ENCODE measurements at places on chromosomes 5 and 9. TPM values are rescaled to one million over a fixed set of nuclear protein-coding genes. Genes with fewer than 3 reads are reported as not detected.
A peak's percentile ranks its signal among the peaks of the same experiment; 100 is the strongest.

Gene ADAMTS16
- 14.6 TPM for total RNA-seq

GRCh38 chr5:98110282-98110691 is 663.2 kb upstream of the RGMB start:
- H3K27me3 ChIP-seq, result no peaks in the 10 kb centered on the region
- no peak for DNase-seq
- no peak overlapping the region for H3K27ac ChIP-seq
- H3K36me3 ChIP-seq, result no peaks in the 10 kb centered on the region
- H3K4me3 ChIP-seq, result no peak overlapping the region

Gene LRRC19
- not detected for total RNA-seq

Gene WDR38
- not detected for total RNA-seq

- H3K27me3 ChIP-seq, result no peaks in the 10 kb centered on the region
- no peaks in the 10 kb centered on the region for H3K36me3 ChIP-seq
- peaks cover 13% of the 10 kb centered on the region for H3K4me1 ChIP-seq
- no peak for DNase-seq
These were observed 60.1 kb downstream of the GADD45G start for GRCh38 chr9:89664896-89665329.

Gene SLF1
- total RNA-seq, result 13.0 TPM

Gene INVS
- 6.7 TPM for total RNA-seq

GRCh38 chr5:38434966-38435705 is 121.3 kb downstream of the LIFR start:
- DNase-seq, result no peak
- no peaks in the 10 kb centered on the region for H3K36me3 ChIP-seq
- no peaks in the 10 kb centered on the region for H3K4me1 ChIP-seq
- H3K27ac ChIP-seq, result no peak overlapping the region
- H3K27me3 ChIP-seq, result no peaks in the 10 kb centered on the region
- H3K4me3 ChIP-seq, result no peak overlapping the region

Gene PAXX
- 40.8 TPM for total RNA-seq

Gene ALDH1B1
- total RNA-seq, result 78.5 TPM

DNA sequence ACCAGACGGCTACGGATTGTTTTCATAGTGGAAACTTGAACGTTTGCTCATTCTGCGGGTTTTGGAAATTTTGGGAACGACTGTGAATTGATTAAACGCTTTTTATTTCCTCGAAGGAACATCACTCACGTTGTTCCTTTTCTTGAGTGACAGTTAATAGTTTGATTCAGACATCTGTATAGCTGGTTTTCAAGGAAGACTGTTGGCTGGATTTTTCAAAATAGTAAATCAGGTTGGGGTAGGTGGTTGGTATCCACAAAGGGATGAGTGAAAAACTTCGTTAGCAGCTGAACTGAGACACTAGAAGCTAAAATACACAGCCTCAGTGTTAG is 1.1 kb downstream of the TGFBR1 start:
- H3K27me3 ChIP-seq, result no peaks in the 10 kb centered on the region
- no peaks in the 10 kb centered on the region for H3K4me1 ChIP-seq
- peak overlapping the region; percentile 80 for H3K4me3 ChIP-seq
- H3K36me3 ChIP-seq, result no peaks in the 10 kb centered on the region
- H3K27ac ChIP-seq, result peak overlapping the region; percentile 51

Gene TRPM6
- total RNA-seq, result 0.99 TPM

Gene IFNA13
- total RNA-seq, result not detected

Gene DENND4C
- 18.9 TPM for total RNA-seq

Gene CYFIP2
- 80.6 TPM for total RNA-seq

DNA sequence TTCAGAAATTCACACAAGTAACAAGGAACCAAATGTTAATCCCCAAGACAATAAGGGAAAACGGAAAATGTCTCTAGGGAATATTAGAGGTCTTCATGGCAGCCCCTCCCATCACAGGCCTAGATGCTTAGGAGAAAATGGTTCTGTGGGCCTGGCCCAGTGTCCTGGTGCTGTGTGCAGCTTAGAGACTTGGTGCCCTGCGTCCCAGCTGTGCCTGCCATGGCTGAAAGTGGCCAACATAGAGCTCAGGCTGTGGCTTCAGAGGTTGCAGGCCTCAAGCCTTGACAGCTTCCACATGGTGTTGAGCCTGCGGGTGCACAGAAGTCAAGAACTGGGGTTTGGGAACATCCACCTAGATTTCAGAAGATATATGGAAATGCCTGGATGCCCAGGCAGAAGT is 942.3 kb downstream of the PTPRD start:
- no peaks in the 10 kb centered on the region for H3K27me3 ChIP-seq
- H3K27ac ChIP-seq, result no peak overlapping the region
- H3K36me3 ChIP-seq, result no peaks in the 10 kb centered on the region
- H3K4me3 ChIP-seq, result no peak overlapping the region

DNA sequence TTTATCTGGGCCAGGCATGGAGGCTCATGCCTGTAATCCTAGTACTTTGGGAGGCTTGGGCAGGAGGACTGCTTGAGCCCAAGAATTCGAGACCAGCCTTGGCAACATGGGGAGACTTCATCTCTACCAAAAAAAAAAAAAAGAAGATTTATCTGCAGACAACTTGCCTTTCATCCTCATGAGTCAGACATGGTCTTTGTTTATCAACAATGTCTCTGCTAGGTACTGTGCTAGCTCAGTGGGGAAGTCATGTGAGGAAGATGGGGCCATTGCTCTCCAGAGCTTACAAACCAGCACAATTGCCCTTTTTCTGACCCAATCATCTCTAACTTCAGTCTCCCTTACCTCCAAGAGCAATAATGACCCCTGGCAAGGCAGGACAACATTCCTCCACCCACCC is 1.6 kb downstream of the URM1 start:
- no peaks in the 10 kb centered on the region for H3K36me3 ChIP-seq
- no peak overlapping the region for H3K4me3 ChIP-seq
- no peak overlapping the region for H3K27ac ChIP-seq
- peaks cover 8% of the 10 kb centered on the region for H3K4me1 ChIP-seq

- DNase-seq, result no peak
- H3K27me3 ChIP-seq, result no peaks in the 10 kb centered on the region
- H3K27ac ChIP-seq, result no peak overlapping the region
- H3K36me3 ChIP-seq, result no peaks in the 10 kb centered on the region
These were observed 37.3 kb upstream of the GCNT4 start for GRCh38 chr5:75089662-75090061.

DNA sequence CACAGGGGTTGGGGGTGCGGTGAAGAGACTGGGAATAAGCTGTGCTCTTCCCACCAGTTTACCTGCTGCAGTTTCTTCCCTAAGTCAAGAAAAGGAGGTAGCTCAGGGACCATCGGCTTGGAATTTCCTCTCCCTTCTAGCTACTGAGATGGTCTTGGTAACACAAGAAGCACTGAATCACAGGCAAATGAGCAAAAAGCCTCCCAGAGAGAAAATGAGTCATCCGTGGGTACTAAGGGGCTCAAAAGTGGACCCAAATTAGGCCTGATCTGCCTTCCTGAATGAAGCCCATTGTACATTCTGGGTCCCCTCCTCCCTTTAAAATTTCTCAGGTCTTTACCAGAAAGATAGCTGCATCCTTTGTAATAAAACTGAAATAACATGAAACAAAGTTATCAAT is 49.9 kb downstream of the PTPN3 start:
- no peaks in the 10 kb centered on the region for H3K36me3 ChIP-seq
- H3K4me3 ChIP-seq, result no peak overlapping the region
- no peaks in the 10 kb centered on the region for H3K27me3 ChIP-seq
- DNase-seq, result no peak
- no peaks in the 10 kb centered on the region for H3K4me1 ChIP-seq

Gene SLC36A2
- not detected for total RNA-seq

Gene RETREG1
- total RNA-seq, result 1.9 TPM

- H3K4me1 ChIP-seq, result no peaks in the 10 kb centered on the region
- H3K27me3 ChIP-seq, result no peaks in the 10 kb centered on the region
- H3K27ac ChIP-seq, result no peak overlapping the region
- H3K4me3 ChIP-seq, result no peak overlapping the region
- no peak for DNase-seq
- H3K36me3 ChIP-seq, result peaks cover 26% of the 10 kb centered on the region
These were observed 10.3 kb downstream of the PHYKPL start for GRCh38 chr5:178222292-178222691.

GRCh38 chr5:31122998-31123951 is 70.2 kb upstream of the CDH6 start:
- H3K27ac ChIP-seq, result no peak overlapping the region
- H3K36me3 ChIP-seq, result no peaks in the 10 kb centered on the region
- DNase-seq, result no peak

Gene MRPS2
- total RNA-seq, result 78.6 TPM

- DNase-seq, result no peak
- no peak overlapping the region for H3K4me3 ChIP-seq
- H3K36me3 ChIP-seq, result no peaks in the 10 kb centered on the region
- H3K4me1 ChIP-seq, result 0 out of 2 replicates have a peak, but pooled peaks cover 4% of the 10 kb centered on the region
These were observed 1.7 kb downstream of the RXFP3 start for GRCh38 chr5:33937707-33938506.

Gene ASS1
- 108 TPM for total RNA-seq

- H3K27me3 ChIP-seq, result no peaks in the 10 kb centered on the region
- H3K36me3 ChIP-seq, result peaks cover 24% of the 10 kb centered on the region
- no peak overlapping the region for H3K4me3 ChIP-seq
- no peak overlapping the region for H3K27ac ChIP-seq
- no peaks in the 10 kb centered on the region for H3K4me1 ChIP-seq
- DNase-seq, result no peak
These were observed 127.8 kb upstream of the CCDC180 start for GRCh38 chr9:97179616-97180015.

Gene ENTPD2
- 3.2 TPM for total RNA-seq

DNA sequence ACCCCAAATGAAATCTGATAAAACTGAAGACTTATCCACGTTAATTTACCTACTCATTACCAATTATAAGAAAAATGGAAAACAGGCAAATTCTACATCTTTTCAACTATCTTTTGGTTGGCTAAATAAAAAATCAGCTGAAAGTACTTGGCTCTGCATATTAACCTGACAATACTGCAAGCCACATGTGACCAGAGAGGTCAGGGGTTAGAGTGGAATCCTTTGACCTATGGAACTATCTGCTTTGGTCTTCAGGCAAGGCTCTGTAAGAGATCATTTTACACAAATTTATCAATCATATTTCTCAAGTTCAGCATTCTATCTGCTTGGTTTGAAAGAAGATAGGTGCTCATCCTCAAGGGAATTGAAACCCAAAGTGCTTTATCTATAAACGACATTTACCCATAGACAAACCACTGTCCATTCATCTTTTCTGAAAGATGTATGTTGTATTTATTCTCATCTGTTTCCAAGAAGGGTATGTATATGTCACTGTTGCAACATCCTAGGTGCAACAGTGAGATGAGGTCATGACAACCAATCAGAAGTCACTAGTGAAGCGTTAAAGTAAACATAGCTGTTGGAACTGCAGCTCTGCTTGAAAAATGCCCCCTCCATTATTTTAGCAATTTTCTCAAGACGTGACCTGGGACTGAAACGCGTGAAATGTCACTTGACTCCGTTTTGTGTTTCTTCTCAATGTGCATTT is 144.9 kb upstream of the POU5F2 start:
- no peaks in the 10 kb centered on the region for H3K36me3 ChIP-seq
- H3K27me3 ChIP-seq, result no peaks in the 10 kb centered on the region
- H3K27ac ChIP-seq, result no peak overlapping the region
- no peak overlapping the region for H3K4me3 ChIP-seq
- no peak for DNase-seq

DNA sequence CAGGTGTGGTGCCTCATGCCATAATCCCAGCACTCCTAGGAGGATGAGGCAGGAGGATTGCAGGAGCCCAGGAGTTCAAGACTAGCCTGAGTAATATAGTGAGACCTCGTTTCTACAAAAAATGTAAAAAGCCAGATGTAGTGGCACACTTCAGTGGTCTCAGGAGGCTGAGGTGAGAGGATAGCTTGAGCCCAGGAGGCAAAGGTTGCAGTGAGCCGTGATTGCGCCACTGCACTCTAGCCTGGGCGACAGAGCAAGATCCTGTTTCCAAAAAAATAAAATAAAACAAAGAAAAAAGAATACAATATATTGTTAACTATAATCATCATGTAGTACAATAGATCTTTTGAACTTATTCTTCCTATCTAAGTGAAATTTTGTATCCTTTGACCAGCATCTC is 16.3 kb downstream of the NLN start:
- H3K27me3 ChIP-seq, result no peaks in the 10 kb centered on the region
- H3K4me3 ChIP-seq, result no peak overlapping the region
- no peaks in the 10 kb centered on the region for H3K4me1 ChIP-seq
- H3K27ac ChIP-seq, result no peak overlapping the region
- no peaks in the 10 kb centered on the region for H3K36me3 ChIP-seq
- DNase-seq, result no peak

DNA sequence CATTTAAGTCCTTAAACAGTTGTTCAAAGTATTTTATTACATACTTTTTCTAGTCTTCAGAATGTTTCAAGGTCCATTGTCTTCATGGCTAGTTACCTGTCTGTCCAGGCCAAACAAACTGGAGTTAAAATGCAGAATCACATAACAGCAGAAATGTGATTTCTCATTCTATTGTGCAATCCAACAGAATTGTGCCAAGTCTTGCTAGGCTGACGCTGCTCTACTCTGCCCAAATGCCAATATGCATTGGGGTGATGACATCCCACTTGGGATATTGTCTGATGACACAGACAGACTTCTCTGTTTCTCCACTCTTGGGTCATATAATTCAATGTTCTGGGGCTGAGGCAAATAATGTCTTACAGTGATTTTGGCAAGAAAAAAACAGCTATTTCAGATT is 5.2 kb upstream of the SLC22A5 start:
- H3K27me3 ChIP-seq, result no peaks in the 10 kb centered on the region
- no peak overlapping the region for H3K27ac ChIP-seq
- no peak overlapping the region for H3K4me3 ChIP-seq
- no peaks in the 10 kb centered on the region for H3K36me3 ChIP-seq
- no peak for DNase-seq

Gene SPINK7
- not detected for total RNA-seq

DNA sequence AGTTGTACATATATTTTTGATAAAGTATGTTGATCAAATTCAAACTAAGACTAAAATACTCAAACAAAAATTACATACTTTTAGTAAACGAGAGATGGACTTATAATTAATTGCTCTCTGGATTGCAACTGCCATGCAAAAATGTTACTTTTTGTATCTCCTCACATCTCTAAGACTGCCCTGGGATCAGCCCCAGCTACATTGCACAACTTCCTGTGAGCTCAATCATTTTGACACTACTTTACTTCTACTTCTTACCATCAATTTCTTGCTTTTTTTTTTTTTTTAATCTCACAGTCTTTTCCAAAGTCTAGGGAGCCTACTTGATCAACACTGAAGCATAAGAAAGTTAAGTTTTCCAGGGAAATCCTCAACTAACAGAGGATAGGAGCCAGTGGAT is 506.0 kb upstream of the CDH10 start:
- no peaks in the 10 kb centered on the region for H3K4me1 ChIP-seq
- H3K4me3 ChIP-seq, result no peak overlapping the region
- H3K27me3 ChIP-seq, result no peaks in the 10 kb centered on the region
- DNase-seq, result no peak

Gene SPATA31D4
- not detected for total RNA-seq

- no peak overlapping the region for H3K4me3 ChIP-seq
- no peaks in the 10 kb centered on the region for H3K4me1 ChIP-seq
- DNase-seq, result no peak
- no peaks in the 10 kb centered on the region for H3K27me3 ChIP-seq
These were observed 23.1 kb downstream of the SLC36A3 start for GRCh38 chr5:151280443-151280842.

- no peaks in the 10 kb centered on the region for H3K36me3 ChIP-seq
- H3K27me3 ChIP-seq, result no peaks in the 10 kb centered on the region
- DNase-seq, result no peak
- peaks cover 6% of the 10 kb centered on the region for H3K4me1 ChIP-seq
These were observed 662.4 kb downstream of the DTWD2 start for GRCh38 chr5:118325931-118326330.

Gene PCDH1
- total RNA-seq, result 101 TPM
